NCI-H2227 treated with DMSO at 0.1 percent for 48 hours (cell line): ENCODE measurements at places on chromosomes 12 and 14.

DNA sequence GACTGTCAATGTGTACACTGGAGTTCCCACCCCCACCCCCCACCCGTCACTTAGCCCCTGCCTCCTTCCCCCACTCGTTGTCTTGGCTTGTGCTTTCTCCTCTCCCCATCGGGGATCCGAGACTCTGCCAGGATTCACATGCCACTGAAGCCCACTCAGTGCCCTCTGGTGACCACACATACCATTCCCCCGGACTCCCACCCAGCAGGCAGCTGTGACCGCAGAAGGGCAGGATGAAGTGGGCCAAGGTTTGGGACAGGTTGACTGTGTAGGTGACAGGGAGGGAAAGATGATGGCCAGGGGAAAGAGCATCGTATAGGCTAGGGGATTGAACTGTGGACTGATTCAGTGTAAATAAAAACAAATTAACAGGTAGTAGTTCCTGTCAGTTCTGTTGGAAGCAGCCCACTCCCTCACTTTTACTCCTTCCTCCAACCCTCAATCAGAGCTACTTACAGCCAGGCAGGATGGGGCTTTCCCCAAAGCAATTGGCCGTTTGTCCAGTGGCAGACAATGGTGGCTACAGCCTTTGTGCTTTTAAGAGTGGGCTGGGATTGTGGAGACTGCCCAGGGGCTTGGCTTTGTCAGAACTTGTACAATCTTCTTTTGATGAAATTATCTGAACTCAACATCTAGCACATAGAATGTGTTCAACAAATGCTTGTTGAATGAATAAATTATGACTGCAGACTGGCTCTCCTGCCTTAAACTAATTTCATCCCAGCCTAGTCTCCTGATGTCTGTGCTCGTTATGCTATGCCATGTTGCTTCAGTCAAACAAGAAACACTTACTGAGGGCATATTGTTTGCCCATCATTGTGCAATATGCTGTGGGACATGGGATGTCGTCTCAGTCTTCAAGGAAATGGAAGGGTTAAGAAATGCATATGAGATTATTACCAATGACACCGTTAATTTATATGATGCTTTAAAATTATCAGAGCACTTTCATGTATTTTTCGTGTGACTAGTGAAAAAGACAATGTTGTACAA lies 30.2 kb downstream of the TTC9 start:
- DNase-seq, result no peak

DNA sequence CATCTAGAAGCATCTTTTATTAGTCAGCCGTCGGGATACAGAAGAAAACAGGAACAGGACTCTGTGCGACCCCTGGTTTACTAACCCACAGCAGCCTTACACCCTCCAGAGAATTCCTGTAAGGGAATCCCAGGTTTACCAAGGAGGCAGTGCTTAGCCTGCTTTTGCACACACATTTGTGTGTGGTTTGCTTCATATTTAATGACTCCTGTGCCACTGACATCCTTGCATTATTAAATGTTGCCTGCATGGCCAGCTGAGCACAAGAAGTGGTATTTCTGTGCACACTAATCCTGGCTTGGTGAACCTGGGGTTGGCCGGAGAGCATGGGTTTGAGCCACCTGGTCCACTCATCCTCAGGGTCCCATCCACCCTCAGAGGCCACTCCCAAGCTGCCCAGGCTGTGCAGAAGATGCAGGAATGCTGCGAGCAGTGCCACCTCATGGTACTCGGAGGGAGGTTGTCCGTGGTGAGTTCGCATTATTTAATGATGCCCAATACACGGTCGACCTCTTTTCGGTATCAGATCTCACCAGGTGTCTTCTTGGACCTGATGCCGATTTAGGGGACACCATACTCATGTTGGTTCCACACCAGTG lies 152.4 kb upstream of the RTL1 start:
- no peak for DNase-seq

DNA sequence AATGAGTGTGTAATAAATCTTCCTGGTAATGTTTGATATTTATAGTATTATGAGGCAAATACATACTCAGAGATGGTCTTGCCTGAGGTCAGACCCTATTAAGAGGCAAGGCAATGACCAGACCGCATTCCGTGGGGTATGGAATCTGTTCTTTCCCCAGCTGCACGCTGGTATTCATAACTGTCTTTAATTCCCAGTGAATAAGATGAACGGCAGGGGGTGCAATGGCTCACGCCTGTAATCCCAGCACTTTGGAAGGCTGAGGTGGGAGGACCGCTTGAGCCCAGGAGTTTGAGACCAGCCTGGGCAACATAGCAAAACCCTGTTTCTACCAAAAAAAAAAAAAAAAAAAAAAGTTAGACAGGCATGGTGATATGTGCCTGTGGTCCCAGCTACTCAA lies 44.6 kb downstream of the ERO1A start:
- DNase-seq, result peak; percentile 25

DNA sequence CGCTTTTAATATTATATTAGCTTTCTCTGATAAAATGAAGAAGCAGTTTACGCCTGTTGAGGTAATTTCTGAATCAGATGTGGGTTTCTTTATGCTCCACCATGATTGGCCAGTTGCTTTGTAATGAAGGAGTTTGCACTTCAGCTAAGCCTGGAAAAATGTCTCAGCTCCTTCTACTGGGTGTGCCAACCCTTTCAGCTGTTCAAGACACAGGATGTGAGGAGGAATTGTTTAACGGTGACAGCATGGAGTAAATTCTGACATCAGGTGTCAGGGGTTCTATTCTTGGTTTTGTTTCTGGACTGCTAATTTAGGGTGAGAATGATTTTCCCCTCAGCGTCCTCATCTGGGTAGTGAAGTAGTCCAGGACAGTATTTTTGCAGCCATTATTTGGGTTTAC lies 43.5 kb downstream of the FLRT2 start:
- no peak for DNase-seq

DNA sequence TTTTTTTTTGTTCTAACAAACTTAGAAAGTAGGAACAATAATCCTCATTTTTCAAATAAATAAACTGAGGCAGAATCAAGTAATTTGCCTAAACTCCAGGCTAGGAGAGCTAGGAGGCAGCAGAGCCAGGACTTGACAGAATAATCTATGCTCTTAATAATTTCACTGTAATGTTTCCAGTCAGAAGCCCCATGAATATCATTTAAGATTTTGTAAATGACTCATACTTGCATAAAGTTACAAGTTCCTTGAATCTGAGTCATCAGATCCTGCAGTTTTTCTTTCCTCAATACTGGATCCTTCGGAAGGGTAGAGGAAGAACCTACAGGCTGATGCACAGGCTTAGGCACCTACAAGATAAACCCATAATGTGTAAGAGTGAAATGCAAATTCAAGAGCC lies 29.0 kb downstream of the CAPRIN2 start:
- no peak for DNase-seq

GRCh38 chr12:50086148-50086547 lies 1.0 kb downstream of the SMARCD1 start:
- no peak for DNase-seq

GRCh38 chr14:52413729-52414408 lies 99.8 kb downstream of the PTGER2 start:
- no peak for DNase-seq

- no peak for DNase-seq
These were observed 123.7 kb upstream of the DHRS4 start for GRCh38 chr14:23829736-23830471.

GRCh38 chr12:64083285-64084210 lies 138.5 kb downstream of the KICS2 start:
- DNase-seq, result peak; percentile 86

DNA sequence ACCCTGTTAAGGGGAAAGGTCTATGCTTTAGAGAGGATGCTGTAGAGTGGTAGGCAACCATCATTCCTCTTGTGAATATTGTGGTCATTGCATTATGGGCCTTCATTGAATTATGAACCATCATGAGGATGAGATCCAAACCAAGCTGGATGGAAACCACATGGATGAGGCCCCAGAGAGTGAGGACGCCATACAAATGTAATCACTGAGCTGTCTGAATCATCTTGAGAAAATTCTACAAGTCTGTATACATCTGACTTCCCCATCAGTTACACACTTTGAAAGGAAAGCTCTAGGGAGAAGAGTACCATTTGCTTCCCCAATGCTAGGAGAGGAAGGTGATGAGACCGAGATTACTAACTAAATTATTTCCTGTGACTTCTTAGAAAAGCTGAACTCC lies 172.9 kb downstream of the CACNA1C start:
- no peak for DNase-seq

- peak; percentile 7 for DNase-seq
These were observed 37.0 kb upstream of the FRMD6 start for GRCh38 chr14:51614707-51615106.

DNA sequence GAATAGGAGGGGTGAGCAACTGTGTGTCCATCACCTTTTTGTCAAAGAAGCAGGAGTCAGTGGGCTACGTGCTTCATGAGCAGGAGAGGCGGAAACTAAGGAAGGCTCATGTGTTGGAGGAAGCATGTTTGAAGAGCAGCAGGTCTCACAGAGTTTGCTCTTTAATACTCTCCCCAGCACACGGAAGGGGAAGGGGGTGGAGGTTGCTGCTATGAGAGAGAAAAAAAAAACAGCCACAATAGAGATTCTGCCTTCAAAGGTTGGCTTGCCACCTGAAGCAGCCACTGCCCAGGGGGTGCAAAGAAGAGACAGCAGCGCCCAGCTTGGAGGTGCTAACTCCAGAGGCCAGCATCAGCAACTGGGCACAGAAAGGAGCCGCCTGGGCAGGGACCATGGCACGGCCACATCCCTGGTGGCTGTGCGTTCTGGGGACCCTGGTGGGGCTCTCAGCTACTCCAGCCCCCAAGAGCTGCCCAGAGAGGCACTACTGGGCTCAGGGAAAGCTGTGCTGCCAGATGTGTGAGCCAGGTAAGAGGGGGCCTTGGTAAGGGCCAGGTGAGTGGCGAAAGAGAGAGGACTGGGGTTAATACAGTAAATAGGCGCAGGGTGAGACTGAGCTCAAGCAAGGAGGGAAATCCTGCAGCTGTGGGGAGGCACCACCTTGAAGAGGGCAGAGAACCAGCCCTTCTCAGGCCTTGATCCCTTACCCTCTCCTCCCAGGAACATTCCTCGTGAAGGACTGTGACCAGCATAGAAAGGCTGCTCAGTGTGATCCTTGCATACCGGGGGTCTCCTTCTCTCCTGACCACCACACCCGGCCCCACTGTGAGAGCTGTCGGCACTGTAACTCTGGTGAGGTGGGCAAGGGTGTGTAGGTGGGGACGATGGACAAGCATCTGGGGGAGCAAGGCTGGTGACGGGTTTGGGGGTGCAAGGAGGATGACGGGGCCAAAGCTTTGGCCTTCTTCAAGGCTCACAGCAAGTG lies at the start of gene CD27:
Gene CD27, plus strand, starts transcription at position 252 of the 985 bp plus-strand sequence. Its CDS starts 141 bp downstream, at position 393.
- DNase-seq, result no peak

DNA sequence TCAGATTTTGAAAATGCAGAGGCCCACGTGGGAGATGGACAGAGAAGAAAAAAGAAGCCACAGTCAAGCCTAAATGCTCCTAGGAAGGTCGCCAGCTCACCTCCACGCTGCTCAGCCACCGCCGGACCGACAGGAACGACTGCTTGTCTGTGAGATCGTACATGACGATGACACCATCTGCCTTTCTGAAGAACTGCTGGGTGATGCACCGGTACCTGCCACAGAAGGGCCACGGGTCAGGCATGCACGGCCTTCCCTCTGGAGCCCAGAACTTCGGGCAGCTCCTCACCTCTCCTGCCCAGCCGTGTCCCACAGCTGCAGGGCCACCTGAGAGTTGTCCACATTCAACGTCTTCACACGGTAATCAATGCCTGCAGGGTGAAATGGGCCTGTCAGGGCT lies 125.6 kb downstream of the CRACR2A start:
- DNase-seq, result no peak

- DNase-seq, result peak; percentile 82
These were observed at the start of the genes ALKBH1 and SLIRP for GRCh38 chr14:77707724-77708408. Gene ALKBH1, minus strand, starts transcription at chr14:77708023. Its CDS starts 19 bp downstream, at chr14:77708004. Gene SLIRP, plus strand, starts transcription at chr14:77708103. Its CDS starts 9 bp downstream, at chr14:77708112.

DNA sequence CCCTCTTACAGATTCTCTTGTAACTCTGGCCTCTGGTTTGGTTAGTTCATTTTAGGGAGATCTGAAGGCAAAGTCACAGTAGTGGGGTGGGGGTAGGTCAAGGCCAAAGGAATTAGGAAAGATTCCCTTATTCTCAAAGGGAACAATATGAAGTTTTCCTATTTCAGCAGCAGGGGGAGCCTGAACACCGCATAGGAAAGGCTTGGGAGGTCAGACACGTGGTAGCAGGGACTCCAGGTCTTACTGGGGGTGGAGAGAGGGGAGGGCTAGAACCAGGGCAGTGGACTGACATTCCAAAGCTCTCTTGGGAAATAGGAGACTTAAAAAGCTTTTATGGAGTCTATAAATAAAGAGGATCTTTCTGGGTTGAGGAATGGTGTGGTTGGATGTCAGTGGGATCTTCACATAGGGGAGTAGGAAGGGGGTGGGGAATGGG lies 1.3 kb downstream of the ZC3H10 start:
- peak; percentile 56 for DNase-seq

DNA sequence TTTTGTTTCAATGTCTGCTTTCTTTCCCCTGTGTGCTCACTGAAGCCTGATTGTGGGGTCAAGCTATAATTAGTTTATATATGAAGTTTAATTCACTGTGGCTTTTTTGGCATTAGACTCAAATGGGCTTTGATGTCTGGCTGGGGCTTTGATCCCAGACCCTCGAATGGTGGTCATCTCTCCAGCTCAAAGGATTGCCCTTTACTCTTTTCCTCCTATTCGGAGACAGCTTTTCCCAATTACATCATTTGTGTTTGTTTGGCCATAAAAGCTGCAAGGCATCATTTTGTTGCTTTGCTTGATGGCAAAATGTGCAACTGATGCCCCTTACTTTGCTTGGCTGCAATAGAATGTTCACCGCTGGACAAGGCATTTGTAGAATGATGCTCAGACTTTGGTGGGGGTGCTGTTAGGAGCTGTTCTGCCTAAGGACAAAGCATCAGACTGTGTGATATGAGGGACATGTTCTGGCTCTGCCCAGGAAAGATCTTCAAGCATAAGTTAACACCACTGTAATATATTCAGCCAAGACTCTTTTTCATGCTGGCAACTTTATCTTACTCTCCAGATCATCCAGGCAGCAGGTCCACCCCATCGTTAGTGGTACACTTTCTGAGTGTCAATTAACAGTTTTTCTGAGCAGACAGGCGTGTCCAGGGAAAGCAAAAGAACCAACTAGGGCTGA lies 3.2 kb upstream of the DACT1 start:
- DNase-seq, result no peak

GRCh38 chr12:10968765-10969456 lies 17.8 kb downstream of the TAS2R50 start:
- DNase-seq, result no peak

DNA sequence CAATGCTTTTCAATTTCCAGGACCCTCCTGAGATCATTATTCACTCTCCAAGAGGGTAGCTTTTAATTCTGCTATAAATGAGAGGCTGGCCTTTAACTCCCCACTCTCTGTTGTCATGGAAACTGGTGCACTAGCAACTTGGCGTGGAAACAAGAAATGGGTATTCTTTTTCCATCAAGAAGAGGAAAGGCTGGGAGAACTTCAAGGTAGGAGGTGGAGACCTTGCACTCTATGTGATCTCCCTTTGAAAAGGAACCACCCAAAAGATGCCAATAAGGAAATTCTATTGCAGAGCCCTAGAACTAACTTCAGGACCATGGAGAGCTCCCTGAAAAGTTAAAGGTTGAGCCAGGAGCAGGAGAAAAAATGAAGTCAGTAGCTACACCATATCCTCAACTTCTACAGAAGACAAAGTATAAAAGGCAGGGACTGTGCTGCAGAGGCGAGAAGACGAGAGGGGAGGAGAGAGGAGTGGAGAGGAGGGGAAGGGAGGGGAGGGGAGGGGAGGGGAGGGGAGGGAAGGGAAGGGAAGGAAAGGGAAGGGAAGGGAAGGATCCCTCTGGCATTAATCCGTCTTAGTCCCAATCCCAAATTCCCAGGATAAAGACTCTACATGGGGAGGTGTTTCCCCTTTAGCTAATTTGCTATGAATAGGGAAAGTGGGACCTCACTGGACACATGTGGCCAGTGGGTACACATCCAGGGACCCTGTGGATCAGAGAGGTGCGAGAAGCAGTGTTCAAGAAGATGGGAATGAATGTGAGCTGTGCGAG lies 46.7 kb upstream of the FICD start:
- no peak for DNase-seq
